T-helper 1 cell (primary cell): ENCODE measurements at places on chromosomes 12 and 14.

DNA sequence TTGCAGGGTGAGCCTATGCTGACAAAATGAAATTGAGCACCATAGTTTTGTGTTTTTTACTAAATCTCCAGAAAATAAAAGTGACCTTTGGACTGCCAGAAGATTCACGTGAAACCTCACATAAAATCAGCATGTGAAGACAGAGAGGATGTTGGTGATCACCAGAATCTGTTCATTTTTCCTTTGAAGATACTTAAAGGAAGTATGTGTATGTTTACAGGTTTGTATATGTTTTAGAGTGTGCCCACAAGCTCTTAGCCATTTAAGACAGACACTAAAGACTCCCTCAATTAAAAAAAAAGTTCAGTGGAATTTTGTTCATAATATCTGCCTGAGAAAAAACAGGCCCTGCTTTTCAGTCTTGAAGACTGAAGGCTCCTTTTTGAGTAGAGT is 25.9 kb downstream of the DDX47 start:
- DNase-seq, result no peak

DNA sequence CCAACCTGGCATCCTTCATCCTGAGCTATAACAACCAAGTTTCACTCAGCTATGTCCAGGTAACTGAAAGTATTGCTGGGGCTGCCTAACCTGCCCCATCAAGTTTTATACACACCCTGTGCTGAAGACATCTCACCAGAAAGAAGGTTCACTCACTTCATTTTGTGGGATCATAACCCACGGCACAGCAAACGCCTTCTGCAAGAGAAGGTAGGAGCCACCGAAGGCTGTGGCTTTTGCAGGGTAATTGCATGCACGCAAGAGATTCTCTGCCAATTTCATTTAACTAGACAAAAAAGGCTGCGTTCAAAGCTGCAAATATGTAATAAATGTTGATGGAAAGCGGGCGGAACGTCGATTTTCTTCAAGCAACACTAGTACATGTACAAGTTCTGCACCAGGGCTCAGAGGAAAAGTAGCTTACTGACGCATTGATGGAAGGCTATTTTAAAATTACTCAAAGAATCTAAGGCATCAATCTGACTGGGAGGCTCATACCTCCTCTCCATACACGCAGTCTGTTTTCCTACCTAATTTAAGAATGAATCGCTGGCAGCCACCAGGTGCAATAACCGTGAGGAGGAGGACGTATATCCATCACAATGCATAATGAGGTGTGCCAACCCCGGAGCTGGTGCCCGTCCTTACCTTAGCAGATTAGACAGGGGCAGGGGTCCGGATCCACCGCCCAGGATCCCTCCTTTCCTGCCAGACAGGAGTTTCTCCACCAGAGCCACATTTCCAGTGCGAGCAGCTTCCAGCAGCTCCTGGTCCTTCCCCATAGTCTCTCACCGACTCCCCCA is 1.1 kb downstream of the ANKS1B start:
- no peak for DNase-seq

GRCh38 chr14:80395031-80395430 is 183.7 kb upstream of the DIO2 start:
- no peak for DNase-seq

DNA sequence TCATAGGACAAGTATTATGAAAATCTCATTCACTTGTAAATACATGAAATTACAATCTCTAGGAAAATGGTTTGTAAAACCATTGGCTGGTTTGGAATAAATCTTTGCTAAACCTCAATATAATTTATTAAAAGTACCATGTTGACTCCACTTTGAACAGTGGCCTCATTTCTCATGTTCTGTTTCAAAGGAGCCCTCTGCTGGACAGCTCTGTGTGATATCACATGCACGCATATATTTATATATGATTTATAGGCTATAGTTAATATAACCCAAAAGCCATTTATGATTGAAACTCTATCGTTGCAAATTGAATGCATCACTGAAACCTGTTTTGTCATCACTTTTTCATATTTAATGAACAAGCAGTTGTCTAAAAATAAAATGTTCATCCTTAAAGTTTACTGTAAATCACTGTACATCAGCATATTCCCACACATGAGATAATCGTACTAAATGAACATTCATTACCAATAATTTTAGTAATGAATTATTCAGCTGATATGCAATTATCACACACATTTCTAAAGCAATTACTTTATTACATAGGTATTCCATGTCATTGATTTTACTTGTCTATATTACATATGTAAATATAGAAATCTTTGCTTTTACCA is 493.8 kb downstream of the NPAS3 start:
- DNase-seq, result no peak

DNA sequence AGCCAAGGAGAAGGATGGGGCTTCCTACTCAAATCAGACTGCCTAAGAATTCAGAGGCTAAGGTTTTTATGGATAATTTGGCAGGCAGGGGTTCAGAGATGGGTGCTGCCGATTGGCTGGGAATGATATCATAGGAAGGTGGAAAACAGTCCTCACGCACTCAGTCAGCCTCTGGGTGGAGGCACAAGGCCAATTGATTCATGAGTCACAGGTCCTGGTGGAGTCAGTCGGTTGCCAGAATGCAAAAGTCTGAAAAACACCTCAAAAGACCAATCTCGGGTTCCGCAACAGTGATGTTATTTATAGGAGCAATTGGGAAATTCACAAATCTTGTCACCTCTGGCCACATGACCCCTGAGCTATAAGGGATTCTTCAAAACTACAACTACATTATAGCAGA is 105.5 kb downstream of the GXYLT1 start:
- no peak for DNase-seq

DNA sequence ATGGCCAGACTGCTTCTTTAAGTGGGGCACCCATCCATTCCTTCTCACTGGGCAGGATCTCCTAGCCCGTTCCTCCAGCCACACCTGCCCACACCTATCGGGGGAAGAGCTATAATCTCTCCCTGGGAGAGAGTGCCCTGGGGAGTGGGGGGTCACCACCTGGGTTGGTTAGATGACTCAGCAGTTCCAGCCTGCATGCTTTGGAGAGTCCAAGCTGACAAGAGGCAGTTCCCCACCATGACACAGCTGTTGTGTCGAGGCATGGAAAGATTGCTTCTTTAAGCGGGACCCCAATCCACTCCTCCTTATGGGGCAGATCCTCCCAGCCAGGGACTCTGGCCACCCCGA is 52.6 kb upstream of the PPFIA2 start:
- DNase-seq, result no peak

GRCh38 chr14:80522936-80523335 is 311.6 kb upstream of the DIO2 start:
- no peak for DNase-seq

GRCh38 chr14:77613201-77613600 is 3.2 kb downstream of the SPTLC2 start:
- no peak for DNase-seq

DNA sequence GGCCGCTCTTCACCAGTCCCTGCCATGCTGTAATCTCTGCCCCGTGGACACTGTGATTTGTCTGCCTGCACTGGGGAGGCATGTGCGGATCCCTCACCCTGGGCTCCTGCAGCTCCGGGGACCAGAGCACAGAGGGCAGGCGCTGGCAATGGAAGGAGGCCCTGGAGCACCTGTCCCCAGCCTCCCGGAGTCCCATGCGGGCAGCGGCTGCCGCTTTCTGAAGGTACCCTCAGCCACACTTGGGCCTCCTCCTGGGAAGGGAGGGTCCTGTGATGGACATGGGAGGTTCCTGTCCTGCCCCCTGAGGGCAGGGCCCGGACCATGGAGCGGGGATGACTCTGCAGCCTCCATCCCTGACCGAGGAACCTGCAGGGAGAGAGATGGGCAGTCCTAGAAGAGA is 297.4 kb upstream of the SFSWAP start:
- no peak for DNase-seq

DNA sequence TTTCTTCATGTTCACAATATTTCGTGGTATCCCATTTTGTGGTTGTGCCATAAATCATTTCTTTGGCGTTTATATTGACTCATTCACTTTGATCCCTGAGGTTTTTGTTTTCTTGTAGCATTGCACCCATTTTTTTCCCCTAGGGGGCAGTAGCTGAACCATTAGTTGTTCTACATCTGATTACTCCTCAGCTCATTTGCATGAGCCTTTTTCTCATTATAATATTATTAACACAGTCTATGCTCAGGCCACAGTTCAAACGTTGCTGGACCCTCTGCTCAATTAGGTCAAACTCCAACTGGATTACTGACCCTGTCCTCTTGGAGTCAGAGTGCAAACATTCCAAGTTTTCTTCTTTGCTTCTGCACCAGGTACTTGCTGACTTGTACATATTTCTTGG is 475.4 kb upstream of the SEL1L start:
- no peak for DNase-seq
